Tongue (tissue), 3 donors: ENCODE measurements at places on chromosomes 4 and X. TPM values are rescaled to one million over a fixed set of nuclear protein-coding genes. Genes with fewer than 3 reads are reported as not detected.

NEXMIF gene
- 2.5 TPM for total RNA-seq

GATA1 gene
- 0.41 TPM for total RNA-seq

- DNase-seq = no peak
Measured at GRCh38 chrX:21590012-21590776, 67.9 kb downstream of the KLHL34 start.

GRCh38 chr4:94410678-94411206 lies 41.0 kb upstream of the PDLIM5 start:
- DNase-seq = no peak

GRCh38 chrX:54181202-54181953 lies 1.7 kb downstream of the FAM120C start:
- peak; percentile 44 for DNase-seq
